ENCODE measurements at places on chromosomes 5 and 9. TPM values are rescaled to one million over a fixed set of nuclear protein-coding genes. Genes with fewer than 3 reads are reported as not detected.

GRCh38 chr9:134695144-134695543, 53.5 kb downstream of the COL5A1 start:
- H3K27ac ChIP-seq, result no peak overlapping the region
- no peaks in the 10 kb centered on the region for H3K27me3 ChIP-seq
- H3K4me3 ChIP-seq, result no peak overlapping the region
- H3K4me1 ChIP-seq, result peaks cover 10% of the 10 kb centered on the region
- DNase-seq, result no peak
- no peaks in the 10 kb centered on the region for H3K36me3 ChIP-seq

DNA sequence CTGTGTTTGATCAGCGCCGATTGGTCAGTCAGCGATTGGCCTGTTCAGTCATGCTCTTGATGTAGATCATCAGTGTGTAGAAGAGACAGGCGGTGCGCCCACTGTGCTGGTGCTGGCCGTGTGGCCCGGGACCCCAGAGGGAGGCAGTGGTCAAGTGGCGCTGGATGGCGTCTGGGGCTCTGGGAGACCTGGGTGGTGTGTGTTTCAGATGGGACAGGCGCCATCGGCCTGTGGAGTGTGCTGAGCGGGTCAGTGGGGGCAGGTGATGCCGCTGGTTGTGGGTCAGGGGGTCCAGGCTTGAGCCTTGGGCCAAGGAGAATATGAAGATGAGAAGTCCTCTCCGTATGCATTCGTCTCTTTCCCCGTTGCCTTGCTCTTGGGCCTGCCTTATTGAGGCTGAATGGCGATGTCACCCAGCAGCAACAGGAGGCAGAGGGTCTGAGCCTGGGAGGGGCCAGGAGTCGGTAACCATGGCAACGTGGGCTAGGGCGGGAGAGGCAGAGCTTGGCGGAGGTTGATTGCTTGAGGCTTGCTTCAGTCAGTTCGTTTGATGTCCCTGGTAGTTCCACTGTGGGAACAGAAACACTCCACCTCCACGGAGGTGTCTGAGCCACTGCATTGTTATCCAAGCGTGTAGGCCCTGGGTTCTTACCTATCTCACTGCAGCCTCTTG, 117.8 kb upstream of the CACNA1B start:
- H3K27me3 ChIP-seq, result no peaks in the 10 kb centered on the region
- H3K4me3 ChIP-seq, result no peak overlapping the region
- no peaks in the 10 kb centered on the region for H3K4me1 ChIP-seq
- H3K27ac ChIP-seq, result no peak overlapping the region
- DNase-seq, result no peak
- no peaks in the 10 kb centered on the region for H3K36me3 ChIP-seq

DNA sequence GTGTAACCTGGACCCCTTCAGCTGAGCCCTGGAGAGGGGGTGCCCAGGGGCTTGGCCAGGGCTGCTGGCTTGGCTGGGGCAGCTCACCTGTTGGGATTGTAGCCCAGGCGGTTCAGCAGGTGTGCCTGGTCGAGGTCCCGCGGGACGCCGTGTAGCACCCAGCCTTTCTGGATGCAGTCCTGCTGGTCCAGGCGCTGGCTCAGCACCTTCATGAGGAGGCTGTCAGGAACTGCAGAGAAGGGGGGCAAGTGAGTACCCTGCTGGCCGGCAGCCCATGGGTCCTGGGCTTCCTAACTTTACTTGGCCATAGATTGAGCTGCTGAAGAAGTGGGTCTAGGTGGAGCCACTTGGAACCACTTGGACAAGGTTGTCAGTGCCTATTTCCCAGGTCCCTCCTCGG, 85.5 kb downstream of the AK8 start:
- no peaks in the 10 kb centered on the region for H3K36me3 ChIP-seq
- DNase-seq, result no peak
- H3K4me1 ChIP-seq, result peaks cover 12% of the 10 kb centered on the region
- H3K27ac ChIP-seq, result no peak overlapping the region
- H3K27me3 ChIP-seq, result peaks cover 5% of the 10 kb centered on the region

Gene SHB
- 11.9 TPM for total RNA-seq

DNA sequence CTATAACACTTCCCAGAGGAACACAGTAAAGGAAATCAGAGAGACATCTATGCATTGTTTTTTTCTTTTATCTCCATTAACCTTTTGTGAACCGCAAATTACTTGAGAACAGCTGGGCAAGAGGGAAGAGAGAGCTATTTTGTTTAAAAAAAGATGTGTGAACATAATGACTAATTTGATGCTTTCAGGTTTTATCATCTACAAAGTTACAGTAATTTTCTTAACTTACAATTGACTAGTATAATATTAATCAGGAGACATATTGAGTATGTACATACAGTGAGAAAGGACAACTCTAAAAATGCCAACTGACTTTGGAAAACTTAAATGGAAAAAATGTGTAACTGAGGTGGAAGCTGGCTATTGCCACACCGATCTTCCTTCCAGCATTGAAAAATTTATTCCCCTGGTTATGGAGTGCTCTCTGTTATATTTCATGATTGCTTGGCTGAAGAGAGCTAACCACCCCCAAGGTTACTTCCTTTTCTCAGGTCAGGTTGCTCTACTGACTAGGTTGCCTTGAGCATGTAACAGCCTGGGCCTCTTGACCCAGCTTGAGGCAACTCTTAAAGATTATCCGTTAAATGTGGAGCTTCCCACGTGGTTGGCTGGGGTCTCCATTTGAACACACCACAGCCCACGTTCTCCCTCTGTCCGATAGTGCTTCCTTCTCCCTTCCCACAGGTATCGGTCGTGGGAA, 62.6 kb upstream of the C6 start:
- no peak for DNase-seq
- H3K4me1 ChIP-seq, result no peaks in the 10 kb centered on the region
- H3K36me3 ChIP-seq, result no peaks in the 10 kb centered on the region
- no peak overlapping the region for H3K27ac ChIP-seq
- no peaks in the 10 kb centered on the region for H3K27me3 ChIP-seq

Gene ZBTB26
- total RNA-seq, result 6.7 TPM

Data from transverse colon (tissue), 4 donors.